ENCODE measurements at places on chromosomes 3 and 15. TPM values are rescaled to one million over a fixed set of nuclear protein-coding genes. Genes with fewer than 3 reads are reported as not detected.

DNA sequence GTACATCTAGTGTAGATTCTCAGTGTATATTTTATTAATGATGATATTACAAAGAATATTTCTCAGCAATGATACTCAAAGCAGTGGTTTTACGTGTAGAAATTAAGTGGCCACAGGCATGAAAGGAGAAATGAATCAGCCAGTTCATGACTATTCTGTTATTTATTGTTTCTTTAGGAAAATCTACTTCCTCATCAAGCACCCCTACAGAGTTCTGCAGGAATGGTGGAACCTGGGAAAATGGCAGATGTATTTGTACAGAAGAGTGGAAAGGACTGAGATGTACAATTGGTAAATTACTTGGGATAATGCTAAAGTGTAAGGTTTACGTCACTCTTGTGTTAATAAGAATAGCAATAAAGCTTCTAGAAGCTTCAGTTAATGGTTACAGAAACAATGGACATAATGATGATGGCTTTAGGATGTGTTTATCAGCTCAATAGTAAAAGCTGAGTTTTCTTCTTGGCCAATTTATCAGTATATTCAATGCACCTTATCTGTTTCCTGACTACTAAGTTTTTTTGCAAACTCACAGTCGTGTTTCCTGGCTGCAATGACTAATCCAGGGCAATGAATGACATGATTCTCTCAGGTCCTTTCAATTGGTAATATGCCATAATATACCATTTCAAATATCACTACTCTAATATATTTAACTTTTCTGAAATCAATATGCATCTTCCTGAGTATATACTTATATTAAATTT is 20.2 kb downstream of the ADGRG7 start:
- no peak for DNase-seq
- peaks cover 8% of the 10 kb centered on the region for H3K36me3 ChIP-seq
- no peak overlapping the region for H3K4me3 ChIP-seq
- no peak overlapping the region for H3K27ac ChIP-seq
- H3K4me1 ChIP-seq = peaks cover 5% of the 10 kb centered on the region
- peaks cover 33% of the 10 kb centered on the region for H3K27me3 ChIP-seq

DNA sequence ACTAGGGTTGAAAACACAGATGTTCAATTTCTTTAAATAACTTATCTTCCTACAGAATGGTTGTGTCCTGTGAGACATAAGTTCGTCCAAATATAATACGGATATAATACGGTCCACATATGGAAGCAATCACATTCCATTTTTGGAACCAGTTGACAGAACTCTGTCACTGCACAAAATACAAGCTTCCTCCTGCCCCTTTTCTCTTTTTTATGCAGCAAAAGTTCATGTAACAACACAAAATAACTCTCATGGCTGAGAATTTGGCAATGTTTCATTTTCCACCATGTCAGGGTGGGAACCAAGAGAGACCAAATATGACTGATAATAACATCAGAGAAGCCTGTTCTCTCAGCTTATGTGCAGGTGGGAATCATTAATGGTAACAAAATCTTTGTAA is 158.1 kb upstream of the ZNF385D start:
- DNase-seq = no peak
- H3K36me3 ChIP-seq = no peaks in the 10 kb centered on the region
- no peaks in the 10 kb centered on the region for H3K27me3 ChIP-seq
- H3K4me1 ChIP-seq = peaks cover 13% of the 10 kb centered on the region
- H3K27ac ChIP-seq = no peak overlapping the region
- H3K4me3 ChIP-seq = no peak overlapping the region

DNA sequence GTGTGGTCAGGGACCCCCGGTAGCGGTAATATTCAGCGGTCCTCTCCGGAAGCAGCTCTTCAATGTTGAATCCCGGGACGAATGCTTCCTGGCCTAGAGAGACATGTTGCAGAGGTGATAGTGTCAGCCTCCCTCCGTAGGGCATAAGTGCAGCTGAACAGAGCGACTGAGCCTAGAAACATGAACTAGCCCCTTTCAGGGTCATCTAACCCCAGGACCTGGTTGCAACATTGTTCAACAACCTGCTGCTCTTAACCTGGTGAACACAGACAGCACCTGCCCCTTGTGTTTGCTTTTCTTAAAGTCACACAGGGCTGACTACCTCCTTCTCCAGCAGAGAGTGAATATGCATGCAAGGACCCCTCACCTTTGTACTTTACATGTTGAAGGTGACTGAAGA is 41.3 kb downstream of the CA12 start:
- no peaks in the 10 kb centered on the region for H3K27me3 ChIP-seq
- no peak for DNase-seq
- no peak overlapping the region for H3K4me3 ChIP-seq

Gene KIF15
- total RNA-seq = 5.1 TPM

Gene SCAMP5
- 14.2 TPM for total RNA-seq

Gene DNAH12
- 0.03 TPM for total RNA-seq

All from HFFc6 (cell line).